IPS DF 6.9 (cell line): ENCODE measurements at places on chromosomes 16 and 17.

GRCh38 chr17:63956296-63956920 is 16.3 kb downstream of the SCN4A start:
- no peak for DNase-seq

DNA sequence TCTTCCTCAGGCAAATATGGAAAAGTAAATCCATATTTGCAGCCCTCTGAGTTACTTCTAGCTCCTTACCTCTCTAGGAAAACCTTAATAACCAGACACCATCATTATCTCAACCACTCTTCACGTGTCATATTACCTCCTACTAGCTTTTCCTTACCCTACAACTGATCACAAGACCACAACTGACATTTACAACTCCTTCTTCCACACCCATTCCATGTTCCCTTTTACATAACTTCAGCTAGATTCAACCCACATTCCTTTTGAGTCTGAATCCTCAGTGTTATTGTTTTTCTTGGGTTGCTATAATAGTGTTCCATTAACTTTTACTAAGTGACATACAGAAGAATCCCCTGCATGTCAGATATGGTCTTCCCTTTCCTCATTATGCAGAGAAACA is 4.7 kb upstream of the OR1E2 start:
- DNase-seq, result no peak

DNA sequence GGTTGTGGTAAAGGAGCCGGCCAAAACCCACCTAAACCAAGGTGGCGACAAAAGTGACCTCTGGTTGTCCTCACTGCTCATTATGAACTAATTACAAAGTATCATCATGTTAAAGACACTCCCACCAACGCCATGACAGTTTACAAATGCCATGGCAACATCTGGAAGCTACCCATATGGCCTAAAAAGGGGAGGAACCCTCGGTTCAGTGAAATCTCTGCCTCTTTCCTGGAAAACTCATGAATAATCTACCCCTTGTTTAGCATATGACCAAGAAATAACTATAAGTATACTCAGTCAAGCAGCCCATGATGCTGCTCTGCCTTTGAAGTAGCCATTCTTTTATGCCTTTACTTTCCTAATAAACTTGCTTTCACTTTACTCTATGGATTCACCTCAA is 72.2 kb downstream of the CYLD start:
- DNase-seq, result no peak

DNA sequence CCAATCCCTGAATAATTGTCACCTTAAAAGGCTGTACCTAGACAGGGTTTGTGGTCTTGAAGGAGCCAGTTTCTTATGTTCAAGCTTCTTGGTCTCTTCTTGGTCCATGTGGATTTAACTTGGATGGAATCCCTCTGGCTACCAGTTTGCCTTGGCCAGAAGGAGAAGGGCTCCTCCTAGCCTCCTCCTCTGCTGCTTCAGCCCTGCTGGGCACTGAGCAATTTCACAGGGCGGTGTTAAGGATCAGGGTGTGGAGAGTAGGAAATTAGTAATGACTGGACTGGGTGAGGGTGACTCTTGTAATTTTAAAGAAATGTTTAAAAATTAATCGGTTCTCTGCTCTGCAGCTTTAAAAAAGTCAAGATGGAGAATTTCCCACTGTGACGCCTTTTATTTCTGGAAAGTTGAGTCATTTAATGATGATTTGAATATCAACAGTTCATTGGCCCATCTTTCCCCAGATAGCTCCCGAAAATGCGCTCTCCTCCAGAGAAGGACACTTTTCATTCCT is 96.4 kb downstream of the MSI2 start:
- no peak for DNase-seq

- no peak for DNase-seq
Measured at GRCh38 chr16:65947951-65948350, 418.5 kb upstream of the CDH5 start.

DNA sequence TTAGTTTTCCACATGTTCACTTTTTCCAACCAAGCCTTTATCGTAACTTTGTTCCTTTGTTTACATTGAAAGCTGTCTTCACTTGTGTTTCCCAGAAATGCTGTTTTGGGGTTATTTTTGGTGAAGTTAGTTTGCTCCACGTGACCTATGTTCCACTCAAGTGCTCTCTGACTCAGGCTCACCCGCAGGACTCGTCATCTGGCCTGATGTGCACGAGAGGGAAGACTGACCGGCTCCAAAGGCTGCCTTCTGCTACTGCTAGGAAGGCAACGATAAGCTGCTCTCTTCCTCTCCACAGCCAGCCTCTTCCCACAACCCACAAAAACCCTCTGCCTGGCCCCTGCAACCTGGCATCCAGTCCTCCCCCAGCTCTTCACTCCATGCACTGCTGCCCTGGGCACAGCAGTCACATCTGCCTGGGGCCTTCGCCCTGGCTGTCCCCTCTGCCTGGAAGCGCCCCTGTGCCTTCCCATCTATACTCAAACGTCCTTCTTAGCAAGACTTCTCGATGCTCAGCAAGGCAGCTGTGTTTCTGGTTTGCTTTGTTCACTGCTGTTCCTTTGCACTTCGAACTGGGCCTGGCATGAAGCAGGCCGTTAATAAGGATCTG is 28.0 kb downstream of the ZCCHC14 start:
- DNase-seq, result no peak

- DNase-seq, result no peak
Measured at GRCh38 chr16:5207001-5207523, 109.5 kb upstream of the EEF2KMT start.

- DNase-seq, result no peak
Measured at GRCh38 chr17:50947782-50948543, 81.8 kb upstream of the TOB1 start.

DNA sequence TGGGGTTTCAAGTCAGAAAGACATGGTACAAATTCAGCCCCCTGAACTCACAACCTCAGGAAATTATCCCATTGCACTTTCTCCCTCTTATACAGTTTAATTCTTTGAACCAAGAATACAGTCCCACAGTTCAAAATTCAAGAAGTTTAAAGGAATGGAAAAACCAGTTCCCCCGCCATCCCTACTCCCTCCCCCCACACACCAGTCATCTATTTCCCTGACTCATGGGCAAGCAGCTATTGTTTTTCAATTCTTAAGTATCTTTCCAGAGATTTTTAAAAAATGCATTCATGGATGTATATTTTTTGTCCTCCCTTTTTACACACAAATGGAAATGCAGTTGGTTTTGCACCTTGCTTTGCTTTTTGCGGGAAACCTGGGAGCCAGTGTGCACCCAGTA is 7.3 kb downstream of the SYCE1L start:
- DNase-seq, result no peak

DNA sequence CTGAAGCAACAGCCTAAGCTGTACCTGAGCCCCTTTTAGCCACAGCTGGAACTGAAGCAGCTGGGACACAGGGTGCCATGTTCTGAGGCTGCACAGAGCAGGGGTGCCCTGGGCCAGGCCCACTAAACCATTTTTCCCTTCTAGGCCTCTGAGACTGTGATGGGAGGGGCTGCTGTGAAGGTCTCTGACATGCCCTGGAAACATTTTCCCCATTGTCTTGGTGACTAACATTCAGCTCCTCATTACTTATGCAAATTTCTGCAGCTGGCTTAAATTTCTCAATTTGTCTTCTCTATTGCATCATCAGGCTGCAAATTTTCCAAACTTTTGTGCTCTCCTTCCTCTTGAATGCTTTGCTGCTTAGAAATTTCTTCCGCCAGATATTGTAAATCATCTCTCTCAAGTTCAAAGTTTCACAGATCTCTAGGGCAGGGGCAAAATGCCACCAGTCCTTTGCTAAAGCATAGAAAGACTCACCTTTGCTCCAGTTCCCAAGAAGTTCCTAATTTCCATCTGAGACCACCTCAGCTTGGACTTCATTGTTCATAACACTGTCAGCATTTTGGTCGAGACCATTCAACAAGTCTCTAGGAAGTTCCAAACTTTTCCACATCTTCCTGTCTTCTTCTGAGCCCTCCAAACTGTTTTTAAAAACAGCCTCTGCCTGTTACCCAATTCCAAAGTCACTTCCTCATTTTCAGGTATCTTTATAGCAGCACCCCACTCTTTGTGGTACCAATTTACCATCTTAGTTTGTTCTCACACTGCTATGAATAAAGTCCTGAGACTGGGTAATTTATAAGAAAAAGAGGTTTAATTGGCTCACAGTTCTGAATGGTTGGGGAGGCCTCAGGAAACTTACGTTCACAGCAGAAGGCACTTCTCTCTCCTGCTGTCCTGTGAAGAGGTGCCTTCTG is 49.8 kb downstream of the TMEM100 start:
- no peak for DNase-seq

GRCh38 chr16:75947626-75948239 is 221.4 kb upstream of the CPHXL start:
- DNase-seq, result no peak

GRCh38 chr16:77943801-77944200 is 78.5 kb upstream of the CLEC3A start:
- no peak for DNase-seq
